ENCODE measurements at places on chromosomes 3 and 15.

- no peak for DNase-seq
Measured at GRCh38 chr3:141986548-141987107, 110.2 kb downstream of the ATP1B3 start.

GRCh38 chr15:92578096-92578835 is 77.3 kb downstream of the FAM174B start:
- DNase-seq, result peak; percentile 14

- no peak for DNase-seq
Measured at GRCh38 chr3:102353805-102354204, 81.0 kb upstream of the ZPLD1 start.

GRCh38 chr3:89042236-89042835 is 65.1 kb upstream of the EPHA3 start:
- no peak for DNase-seq

DNA sequence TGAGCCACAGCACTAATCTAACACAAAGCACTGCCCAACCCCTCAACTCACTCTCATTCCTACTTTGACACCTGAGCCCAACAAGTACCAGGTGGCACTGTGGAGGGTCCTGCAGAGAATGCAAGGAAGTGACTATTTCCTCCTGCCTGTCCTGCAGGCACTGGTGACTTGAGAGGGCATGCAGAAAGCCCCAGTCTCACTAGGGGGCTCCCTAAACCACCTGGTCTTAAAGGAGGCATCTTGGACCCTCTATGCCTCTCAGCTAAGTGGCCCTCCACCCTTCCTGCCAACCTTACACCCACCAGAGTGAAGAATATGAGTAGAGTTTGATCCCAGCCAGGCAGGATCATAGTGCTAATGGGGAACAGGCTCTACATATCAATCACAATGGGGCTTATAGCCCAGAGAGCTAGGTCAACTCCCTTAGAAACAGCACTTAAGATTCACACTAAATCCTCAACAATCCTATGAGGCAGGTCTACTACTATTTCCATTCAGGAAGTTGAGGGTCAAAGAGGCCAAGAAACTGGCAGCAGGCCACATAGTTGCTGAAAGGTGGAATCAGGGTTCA is 15.2 kb downstream of the TRAIP start:
- no peak for DNase-seq

DNA sequence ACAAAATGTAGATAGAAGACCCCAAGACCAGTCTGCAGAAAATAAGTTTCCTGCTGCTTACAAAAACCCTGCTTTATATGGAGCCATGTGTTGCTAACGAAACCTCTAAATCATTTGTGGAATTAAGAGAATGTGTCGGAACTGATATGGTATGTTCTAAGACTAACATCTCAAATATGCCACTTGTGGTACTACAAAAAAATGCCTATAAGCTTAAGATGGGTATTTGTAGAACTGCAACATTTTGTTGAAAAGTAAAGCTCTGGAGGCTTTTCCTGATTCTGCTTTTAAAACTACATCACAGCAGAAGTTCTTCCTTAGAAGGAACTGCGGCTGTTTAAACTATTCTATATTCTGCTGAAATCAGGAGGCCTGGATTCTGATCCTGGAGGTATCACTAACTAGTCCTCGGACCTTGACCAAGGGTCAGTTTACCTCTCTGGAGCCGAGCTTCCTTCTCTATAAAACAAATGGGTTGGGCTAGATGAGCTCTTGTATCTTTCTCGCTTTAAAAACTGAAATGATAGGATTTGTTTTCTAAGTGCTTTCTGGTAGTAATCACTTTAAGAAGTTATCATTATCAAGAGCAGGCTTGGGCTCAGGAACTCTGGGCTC is 74.9 kb downstream of the RAD18 start:
- DNase-seq, result no peak

- DNase-seq, result no peak
Measured at GRCh38 chr15:25422021-25422420, 16.8 kb downstream of the UBE3A start.

DNA sequence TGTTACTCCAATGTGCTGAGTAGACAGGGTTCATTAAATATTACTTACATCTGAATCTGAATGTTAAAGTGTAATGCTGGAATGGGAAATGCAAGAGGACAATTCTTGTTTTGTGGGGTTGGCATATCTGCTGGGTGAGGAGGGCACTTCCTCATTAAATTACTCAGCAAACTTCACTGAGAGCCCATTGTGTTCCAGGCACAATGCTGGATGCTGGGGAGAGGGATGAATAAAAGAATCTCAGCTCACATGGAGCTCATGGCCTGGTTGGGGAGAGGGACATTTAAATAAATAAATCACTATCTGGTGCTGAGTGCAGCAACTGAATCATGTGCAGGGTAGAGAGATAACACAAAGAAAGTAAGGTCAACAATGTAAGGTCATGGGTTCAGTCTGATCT is 199.2 kb upstream of the CFAP20DC start:
- no peak for DNase-seq

GRCh38 chr3:64945171-64945729 is 257.4 kb upstream of the ADAMTS9 start:
- peak; percentile 85 for DNase-seq

GRCh38 chr3:31300456-31301443 is 232.0 kb upstream of the STT3B start:
- DNase-seq, result no peak

- no peak for DNase-seq
Measured at GRCh38 chr3:188589071-188589470, 435.1 kb downstream of the LPP start.

- no peak for DNase-seq
Measured at GRCh38 chr15:100516643-100517512, 11.9 kb downstream of the CERS3 start.

DNA sequence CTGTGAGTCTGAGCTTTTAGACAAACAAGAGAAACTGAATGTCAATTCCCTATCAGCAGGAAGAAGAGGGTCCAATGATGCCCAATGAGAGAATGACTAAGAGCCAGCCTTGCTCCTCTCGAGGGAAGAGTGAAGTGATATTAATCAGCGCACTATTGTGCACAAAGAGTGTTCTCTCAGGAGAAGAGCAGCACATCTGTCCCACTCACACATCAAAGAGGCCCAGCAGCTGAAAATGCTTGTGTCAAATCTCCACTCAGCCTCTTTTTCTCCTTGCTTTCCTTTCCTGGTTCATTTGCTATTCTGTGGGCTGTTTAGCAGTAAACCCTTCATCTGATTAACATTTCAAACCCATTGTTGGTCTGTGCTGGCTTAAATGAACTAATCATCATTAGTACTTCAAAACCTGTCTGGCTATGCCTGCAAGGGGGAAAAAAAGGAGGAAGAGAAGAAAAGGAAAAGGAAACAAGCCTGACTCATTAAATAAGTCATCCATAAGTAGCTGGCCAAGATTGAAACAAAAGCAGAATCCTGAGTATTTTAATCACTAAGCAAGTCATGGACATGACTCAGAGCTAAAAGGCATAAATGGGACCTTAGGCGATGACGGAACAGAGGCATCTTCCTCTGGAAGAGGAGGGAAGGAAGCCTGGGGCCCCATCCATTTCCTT is 912.7 kb downstream of the TUSC7 start:
- DNase-seq, result no peak

- peak; percentile 72 for DNase-seq
Measured at GRCh38 chr3:146250449-146251382, at the start of gene PLSCR4. Gene PLSCR4 (minus strand): TSS chr3:146251105. CDS start chr3:146222071, 29,034 bp downstream.

DNA sequence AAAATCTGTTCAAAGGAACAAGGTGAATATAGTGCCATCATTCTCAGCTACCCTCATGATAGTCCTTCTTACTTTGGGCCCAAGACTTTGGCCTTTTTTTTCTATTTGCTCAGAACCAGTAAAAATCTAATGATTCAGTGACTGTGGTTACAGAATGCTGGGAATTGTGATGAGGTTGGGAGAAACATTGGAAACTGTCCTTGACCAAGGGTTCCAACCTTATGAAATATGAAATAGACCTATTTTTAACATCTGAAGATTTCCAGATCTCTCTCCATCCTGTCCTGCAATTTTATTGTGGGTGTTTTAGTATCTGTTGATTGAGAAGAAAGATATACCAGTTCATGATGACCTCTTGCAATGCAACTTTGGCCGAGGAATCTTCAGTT is 34.9 kb downstream of the TMEM45A start:
- no peak for DNase-seq

DNA sequence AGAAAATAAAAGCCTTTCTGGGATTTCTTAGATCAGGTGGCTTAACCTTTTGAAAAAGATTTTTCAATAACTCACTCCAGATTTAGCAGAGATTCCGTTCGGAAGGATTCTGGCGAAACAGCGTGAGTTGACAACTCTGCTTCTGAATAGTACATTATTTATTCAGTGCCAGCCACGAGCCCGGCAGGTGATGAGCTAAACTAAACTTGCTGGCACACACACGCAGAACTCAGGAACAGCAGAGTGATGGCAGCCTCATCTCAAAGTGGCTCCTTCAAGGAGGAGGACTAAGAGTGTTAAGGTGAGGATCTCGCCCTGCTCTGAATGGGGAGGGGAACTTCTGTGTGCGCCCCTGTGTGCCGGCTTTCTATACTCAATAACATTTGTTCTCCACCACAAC is 114.3 kb downstream of the FAM43A start:
- peak; percentile 19 for DNase-seq

DNA sequence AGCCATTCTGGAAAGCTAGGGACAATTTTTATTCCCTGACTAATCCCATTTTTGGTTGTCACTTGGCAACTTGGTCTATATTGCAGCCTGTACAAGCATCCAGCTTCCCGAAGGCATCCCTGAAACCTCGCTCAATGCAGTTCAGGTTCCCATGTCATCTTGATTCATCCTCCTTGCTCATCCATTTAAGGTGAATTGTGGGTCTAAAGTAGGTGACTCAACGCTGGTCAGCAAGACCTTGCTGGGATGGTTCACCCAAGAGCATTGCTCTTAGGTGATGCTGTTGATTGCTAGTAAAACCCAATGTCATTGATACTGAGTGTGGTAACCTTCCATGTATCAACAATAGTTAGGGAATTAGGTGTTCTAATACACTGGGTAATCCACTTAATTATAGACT is 13.1 kb upstream of the RAB8B start:
- DNase-seq, result no peak

GRCh38 chr3:105187344-105187743 is 179.4 kb upstream of the ALCAM start:
- DNase-seq, result no peak

DNA sequence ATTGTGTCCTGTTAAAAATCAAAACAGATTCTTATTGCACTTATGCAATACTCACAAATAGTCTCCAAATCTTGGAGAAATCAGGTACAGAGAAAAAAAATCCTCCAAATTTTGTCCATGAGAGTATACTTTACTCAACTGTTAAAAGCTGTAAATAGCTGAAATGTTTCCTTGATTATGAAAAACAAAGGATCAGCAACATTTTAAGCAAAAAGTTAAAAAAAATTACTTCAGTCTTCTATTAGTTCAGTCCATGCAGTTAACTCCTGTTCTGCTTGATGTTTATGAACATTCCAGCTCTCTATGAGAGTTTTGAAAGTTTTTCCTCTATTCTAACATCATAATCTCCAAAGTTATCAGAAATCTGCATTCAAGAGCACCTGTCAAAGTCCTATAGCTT is 22.8 kb upstream of the ZNF80 start:
- no peak for DNase-seq

DNA sequence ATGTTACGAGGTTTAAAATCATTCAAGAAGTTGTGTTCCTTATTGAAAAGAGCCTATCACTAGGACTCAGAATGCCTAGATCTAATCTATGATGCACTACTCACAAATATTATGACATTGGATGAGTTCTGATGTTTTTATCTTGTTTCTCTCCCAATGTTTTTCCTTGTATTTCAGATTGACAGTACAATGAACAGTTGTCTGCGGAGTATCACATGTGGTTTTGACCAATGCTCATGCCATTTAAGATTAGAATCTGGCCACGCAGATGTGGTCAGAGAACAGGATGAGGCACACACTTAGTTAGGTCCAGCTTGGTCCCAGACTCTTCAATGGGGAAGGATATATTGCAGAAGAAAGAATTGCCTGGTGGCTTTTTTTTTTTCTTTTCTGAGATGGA is 25.6 kb upstream of the CCDC50 start:
- DNase-seq, result no peak

- DNase-seq, result no peak
Measured at GRCh38 chr15:41804916-41805666, 22.8 kb upstream of the JMJD7 start.

- DNase-seq, result no peak
Measured at GRCh38 chr15:86336051-86336788, 256.5 kb downstream of the AGBL1 start.

GRCh38 chr3:2837910-2838309 is 272.3 kb downstream of the IL5RA start:
- DNase-seq, result no peak

DNA sequence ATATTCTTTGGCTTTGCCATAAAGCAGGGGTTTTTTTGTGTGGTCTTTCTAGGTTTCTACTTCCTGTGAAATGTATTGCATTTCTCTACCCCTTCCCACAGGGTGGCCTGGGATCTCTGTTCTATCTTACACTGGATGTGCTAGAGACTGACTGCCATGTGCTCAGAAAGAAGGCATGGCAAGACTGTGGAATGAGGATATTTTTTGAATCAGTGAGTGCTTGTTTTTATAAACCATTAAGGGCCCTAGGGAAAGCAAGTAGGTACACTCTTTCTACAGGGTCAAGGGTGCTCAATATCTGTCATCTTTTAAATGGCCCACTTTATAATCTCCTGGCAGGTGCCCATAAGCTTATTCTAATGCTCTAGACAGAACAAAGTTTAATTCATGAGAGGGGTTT is 730 bp downstream of the FETUB start:
- no peak for DNase-seq

- no peak for DNase-seq
Measured at GRCh38 chr15:36330598-36330997, 248.8 kb upstream of the CDIN1 start.

DNA sequence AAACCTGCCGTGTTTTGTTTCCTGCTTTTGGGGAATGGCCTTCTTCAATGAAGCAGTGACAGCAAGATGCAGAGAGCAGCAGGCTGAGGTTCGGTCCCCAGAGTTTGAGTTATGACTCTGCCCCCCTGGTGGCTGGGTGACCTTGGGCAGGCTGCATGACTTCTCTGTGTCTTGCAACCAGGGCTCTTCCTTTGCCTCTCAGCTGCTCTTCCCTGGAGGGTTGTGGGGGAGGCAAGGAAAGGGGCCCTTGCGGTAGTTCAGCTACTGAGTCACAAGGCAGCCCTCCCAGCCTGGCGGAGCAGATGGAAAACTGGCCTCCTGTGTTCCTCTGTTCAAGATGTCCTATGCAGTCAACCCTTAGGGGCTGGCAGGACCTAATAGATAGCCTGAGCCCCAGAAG is 17.1 kb downstream of the CTXND1 start:
- DNase-seq, result no peak

- no peak for DNase-seq
Measured at GRCh38 chr3:66242788-66243464, 22.1 kb downstream of the SLC25A26 start.

DNA sequence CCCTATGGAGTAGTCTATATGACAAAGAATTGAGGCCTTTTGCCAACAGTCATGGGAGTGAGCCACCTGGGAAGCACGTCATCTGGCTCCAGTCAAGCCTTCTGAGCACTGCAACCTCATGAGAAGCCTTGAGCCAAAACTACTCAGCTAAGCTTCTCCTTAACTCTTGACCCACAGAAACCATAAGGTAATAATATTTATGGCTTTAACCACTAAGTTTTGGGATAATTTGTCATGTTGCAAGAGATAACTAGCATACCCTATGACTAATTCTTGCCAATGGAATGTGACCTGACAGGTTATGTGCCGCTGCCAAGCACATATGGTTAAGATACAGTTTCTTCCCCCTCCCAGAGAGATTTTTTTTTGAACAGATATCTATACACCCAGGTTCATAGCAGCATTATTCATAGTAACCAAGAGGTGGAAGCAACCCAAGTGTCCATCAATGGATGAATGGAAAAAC is 11.8 kb upstream of the SLC6A11 start:
- no peak for DNase-seq

- DNase-seq, result no peak
Measured at GRCh38 chr15:84781495-84781894, 33.1 kb downstream of the ZNF592 start.

Measured in ecto neural progenitor cell (in vitro differentiated cells).